ENCODE measurements at places on chromosomes 5 and 9. TPM values are rescaled to one million over a fixed set of nuclear protein-coding genes. Genes with fewer than 3 reads are reported as not detected.

The ORM2 gene
- not detected for total RNA-seq

The PARP8 gene
- 0.68 TPM for total RNA-seq

The THG1L gene
- total RNA-seq: 15.9 TPM

The CAMK2A gene
- total RNA-seq: not detected

The CAMK4 gene
- total RNA-seq: 1.1 TPM

The SOX30 gene
- total RNA-seq: not detected

The GRXCR2 gene
- total RNA-seq: not detected

The BTNL8 gene
- total RNA-seq: 1.2 TPM

The TEK gene
- 14.2 TPM for total RNA-seq

The FOXD1 gene
- 8.9 TPM for total RNA-seq

The COL5A1 gene
- 1,154 TPM for total RNA-seq

The GPR21 gene
- 1.5 TPM for total RNA-seq

The SREK1 gene
- total RNA-seq: 18.3 TPM

The ARID3C gene
- 0.35 TPM for total RNA-seq

The ANXA2R gene
- 10.6 TPM for total RNA-seq

The TPPP gene
- 0.35 TPM for total RNA-seq

All from pericardium fibroblast (primary cell).